Activated CD8-positive, alpha-beta T cell treated with anti-CD3 and anti-CD28 coated beads for 36 hours (primary cell): ENCODE measurements at places on chromosomes 2 and 18.

- DNase-seq, result no peak
Observed at GRCh38 chr2:23208339-23208738, 176.6 kb upstream of the KLHL29 start.

DNA sequence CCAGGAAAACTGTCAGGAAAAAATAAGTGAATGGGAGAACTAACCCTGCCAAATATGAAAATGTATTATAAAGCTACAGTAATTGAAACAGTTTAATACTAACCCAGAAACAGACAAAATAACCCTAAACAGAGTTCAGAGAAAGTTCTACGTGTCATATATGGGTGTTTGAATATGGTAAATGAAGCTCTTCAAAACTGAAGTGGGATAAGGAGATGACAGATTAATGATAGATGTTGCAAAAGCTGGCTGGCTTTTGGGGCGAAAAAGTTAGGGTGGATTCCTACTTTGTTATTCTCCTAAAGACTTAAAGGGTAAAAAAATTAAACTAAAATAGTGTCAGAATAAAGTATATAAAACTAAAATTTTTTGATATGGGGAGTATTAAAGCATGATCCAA, 101.8 kb upstream of the ARL5A start:
- DNase-seq, result no peak

GRCh38 chr18:26206488-26206887, 19.8 kb upstream of the TAF4B start:
- no peak for DNase-seq

DNA sequence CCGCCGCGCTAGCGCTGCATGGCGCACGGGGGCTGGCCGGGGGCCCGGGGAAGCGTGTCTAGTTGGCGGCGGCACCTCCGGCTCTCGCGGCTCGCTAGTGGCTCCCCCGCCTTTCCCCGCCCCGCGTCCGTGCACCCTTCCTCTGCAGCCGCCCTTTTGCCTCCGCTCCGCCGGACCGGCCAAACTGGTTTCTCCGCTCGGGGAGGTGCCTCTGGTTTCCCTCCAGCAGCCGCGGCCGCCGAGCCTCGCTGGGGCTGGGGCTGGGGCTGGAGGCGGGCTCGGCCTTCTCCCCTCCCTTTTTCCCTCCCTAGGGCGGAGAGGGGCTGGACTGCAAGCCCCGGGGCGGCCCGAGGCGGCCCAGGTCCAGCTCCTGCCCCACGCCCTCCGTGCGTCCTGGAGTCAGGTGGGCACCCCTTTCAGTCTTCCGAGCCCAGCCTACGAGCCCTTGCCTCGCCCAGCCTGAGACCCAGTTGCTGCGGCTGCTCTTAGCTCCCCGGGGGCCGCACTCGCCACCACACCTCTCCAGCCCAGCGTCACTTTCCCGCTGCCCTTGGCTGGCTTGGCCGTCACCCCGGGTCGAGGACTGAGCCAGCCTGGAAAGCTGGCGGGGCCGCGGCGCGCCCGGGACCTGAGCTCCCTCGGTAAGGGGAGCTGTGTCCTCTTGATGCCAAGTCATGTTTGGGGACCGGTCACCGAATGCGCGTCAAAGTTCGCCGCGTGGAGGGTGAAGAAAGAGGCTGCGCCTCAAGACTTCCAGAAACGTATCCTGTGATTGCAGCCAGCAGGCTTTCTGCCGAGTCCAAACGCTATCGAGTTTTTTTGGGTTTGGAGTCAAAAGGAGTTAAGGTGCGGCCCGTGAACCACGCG, at the start of gene ATP8B1:
Gene ATP8B1, minus strand, starts transcription at position 213 of the 867 bp plus-strand sequence. CDS start 71,508 bp downstream, outside the sequence.
- peak; percentile 24 for DNase-seq

GRCh38 chr18:79512461-79513380, 117.0 kb downstream of the NFATC1 start:
- DNase-seq, result no peak

DNA sequence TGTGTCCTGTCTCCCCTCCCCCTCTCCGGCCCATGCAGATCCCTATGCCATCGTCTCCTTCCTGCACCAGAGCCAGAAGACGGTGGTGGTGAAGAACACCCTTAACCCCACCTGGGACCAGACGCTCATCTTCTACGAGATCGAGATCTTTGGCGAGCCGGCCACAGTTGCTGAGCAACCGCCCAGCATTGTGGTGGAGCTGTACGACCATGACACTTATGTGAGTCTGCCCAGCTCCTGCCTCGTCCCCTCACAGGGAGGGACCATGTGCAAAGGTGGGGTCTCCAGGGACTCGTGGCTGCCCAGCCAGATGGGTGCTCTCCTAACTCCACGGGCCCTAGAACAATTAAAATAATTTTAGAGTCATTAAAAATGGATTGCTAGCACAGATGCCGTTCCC, 145.2 kb downstream of the DYSF start:
- DNase-seq, result no peak

DNA sequence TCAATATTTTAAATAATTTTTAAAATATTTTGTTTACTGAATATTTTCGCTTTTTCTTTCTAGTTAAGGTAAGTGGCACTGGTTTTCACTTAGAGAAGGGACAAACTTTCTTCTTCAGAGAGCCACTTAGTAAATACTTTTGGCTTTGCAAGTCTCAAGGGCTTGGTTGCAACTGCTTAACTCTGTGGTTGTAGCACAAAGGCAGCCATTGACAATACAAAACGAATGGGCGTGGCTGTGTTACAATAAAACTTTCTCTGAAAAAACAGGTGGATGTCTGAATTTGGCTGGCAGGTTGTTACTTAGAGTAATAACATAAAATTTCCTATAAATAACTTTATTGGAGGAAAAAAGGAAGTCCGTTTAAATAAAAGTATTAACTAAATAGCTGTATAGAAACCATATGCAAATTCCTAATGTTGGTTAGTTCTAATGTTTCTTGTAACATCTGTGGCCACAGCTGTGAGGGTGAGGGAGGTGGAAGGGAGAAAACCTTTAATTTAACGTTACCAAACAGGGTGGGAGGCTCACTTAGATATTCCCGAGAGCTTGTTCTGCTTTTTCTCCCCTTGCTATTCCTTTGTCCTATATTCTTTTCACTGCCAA, 62.4 kb upstream of the TNP1 start:
- no peak for DNase-seq

- no peak for DNase-seq
Observed at GRCh38 chr2:178536037-178536436, 55.8 kb downstream of the PLEKHA3 start.

DNA sequence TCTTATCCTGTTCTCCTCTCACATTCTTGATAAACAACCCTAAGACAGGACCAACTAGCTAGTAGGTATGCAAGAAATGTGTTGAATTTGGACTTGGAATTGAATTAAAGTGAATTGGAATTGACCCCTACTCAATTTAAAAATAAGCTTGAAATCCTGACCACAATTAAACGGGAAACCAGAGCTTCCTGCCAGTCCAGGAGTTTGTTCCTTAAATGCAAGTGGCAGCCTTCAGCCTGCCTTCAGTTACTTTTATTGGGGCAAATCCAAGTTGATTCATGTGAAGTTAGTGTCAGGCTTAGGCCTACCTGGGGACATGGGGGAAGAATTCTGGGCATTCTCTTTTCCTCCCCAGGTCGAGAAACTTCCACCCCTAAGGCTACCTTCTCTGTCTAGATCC, 457.6 kb downstream of the BCL11A start:
- DNase-seq, result no peak

GRCh38 chr18:69217196-69218000, 183.3 kb upstream of the DOK6 start:
- no peak for DNase-seq

- DNase-seq, result no peak
Observed at GRCh38 chr2:128642316-128642715, 323.6 kb upstream of the HS6ST1 start.

GRCh38 chr2:42124011-42124785, 45.0 kb upstream of the EML4 start:
- no peak for DNase-seq

DNA sequence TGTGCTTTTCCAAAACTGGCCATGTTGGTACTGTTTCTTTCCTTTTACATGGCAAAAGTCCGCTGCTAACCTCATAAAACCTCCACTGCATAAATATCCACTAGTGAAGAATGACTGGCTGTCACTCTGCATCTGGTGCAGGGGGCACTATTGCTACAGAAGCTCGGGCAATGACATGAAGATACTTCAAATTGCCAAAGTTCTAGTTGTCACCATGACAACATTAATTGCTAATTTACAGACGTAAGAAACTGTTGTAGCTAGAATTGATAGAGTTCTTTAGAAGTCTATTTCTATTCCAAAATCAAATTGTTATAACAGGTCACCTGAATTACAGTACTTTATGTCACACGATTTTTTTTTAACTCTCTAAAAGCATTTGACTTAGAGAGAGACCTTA, 845 bp downstream of the CFAP210 start:
- DNase-seq, result no peak

GRCh38 chr2:29455200-29455860, 340.1 kb downstream of the CLIP4 start:
- DNase-seq, result no peak

DNA sequence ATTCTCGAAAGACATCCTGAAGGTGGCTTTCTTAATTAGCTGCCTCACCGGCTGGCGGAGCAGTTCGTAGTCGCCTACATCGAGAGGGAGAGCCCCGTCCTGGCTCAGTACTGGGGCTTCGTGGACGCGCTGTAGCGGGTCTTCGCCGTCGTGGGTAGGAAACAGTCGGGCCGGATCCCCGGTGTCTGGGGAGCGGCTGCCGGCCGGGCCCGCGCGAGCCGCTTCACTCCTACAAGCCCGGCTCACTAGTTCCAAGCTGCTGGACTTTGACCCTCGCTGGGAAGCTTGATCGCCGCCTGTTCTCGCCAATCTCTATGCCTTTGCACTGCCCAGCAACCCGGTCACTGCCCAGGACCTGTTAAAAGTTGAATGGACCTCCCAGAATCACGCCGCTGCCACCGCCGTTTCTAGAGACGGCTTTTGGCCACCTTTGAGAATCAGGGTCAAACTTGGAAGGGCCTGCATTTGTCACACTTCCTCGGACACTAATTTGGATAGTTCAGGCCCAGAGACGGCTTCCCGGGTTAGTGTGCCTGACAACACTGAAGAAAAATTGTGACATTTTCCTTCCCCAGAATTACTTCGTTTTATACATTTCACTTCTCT, 41.4 kb upstream of the AKAIN1 start:
- DNase-seq, result peak; percentile 61

DNA sequence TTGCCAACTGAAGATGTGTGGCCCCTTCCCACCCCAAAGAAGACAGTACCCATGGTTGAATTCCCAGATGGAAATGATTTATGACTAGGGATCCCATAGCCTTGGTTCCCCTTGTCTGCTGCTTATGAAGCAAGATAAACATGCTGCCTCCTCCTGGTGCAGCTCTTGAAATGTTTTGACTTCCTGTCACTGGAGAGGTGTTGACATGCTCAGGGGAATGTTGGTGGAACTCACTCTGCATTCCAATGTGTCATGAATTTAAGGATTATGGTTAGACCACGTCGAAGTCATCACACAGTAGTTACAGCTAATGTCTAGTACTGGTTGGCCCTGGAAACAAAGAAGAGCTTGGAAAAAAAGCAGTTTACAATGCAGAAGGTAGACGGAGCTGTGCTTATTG, 69.0 kb upstream of the FAM110C start:
- DNase-seq, result no peak

GRCh38 chr2:152019732-152020131, 79.1 kb downstream of the CACNB4 start:
- DNase-seq, result no peak

DNA sequence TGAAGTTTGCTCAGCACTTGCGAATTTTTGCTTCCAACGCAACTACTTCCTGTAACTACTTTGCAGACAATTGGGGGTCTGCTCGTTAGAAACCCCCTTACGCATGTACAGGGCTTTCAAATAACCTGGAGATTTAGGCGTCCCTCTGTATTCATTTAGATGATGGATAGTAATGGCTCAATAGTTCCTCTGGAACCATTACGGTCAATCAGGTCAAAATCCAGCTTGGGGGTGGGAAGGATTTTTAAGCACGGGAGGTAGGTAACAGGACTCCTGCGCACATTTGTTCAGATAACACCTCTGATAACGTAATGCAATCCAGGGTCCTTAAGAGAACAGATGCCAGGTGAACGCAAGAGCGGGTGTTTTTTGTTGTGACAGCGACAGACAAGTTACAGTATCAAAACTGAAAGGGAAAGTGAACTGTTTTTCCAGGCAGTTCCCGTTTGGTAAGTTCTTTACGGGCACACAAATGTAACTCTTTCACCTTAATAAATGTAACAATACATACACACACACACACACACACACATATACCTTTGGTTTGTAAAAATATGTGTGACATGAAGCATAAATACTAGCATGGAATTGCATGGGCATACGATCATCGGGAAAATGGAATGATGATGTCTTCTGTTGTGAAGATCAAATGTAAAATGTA, 3.8 kb upstream of the OSR1 start:
- DNase-seq, result no peak

GRCh38 chr18:28884304-28884703, 707.4 kb upstream of the CDH2 start:
- no peak for DNase-seq

- peak; percentile 6 for DNase-seq
Observed at GRCh38 chr2:88099798-88100488, 27.9 kb downstream of the FABP1 start.

DNA sequence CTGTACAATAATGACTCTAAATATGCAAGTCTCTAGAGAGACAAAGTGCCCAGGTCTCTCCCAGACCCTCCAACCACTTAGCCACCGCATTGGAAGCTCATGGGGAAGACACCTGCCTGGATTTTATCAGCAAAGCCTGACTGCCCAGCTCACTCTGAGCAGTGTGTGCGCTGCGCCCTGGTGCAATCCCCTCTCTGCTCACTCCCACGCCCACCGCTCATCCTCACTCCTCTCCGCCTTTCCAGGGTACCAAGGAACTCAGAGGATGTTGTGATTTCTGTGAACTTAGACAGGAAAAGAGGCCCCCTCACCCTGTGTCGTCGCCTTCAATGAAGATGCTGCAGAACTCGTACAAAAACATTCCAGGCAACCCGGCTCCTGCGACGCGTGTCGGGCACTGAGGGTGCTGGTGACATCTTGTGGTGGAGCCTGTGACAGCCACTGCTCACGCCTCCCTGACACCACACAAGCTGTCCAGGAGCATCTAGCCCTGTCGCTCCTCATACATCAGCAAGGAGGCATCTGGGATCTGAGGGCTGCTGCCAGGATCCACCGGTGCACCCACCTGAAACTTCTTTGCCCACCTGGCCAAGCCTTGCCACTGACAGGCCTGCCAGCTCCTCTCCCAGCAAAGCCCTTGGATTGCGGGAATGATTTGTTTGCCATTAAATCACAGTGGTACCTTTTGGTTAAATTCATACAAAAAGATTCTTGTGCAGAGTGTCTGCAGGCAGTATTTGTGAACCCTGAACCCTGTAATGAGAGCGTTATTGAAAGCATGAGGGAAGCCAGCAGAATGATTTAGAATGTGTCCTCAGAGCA, 220.4 kb downstream of the ZNF516 start:
- DNase-seq, result peak; percentile 10
